ENCODE measurements at places on chromosomes 2 and 18. TPM values are rescaled to one million over a fixed set of nuclear protein-coding genes. Genes with fewer than 3 reads are reported as not detected.

The PLEKHH2 gene
- polyA plus RNA-seq: 3.0 TPM

The ASB18 gene
- not detected for polyA plus RNA-seq

The TRABD2A gene
- 1.4 TPM for polyA plus RNA-seq

The PCARE gene
- polyA plus RNA-seq: 0.03 TPM

The UGT1A8 gene
- polyA plus RNA-seq: 0.05 TPM

The CXCR4 gene
- 84.3 TPM for polyA plus RNA-seq

The ELOA2 gene
- polyA plus RNA-seq: not detected

The VSNL1 gene
- 13.0 TPM for polyA plus RNA-seq

The ETAA1 gene
- 15.6 TPM for polyA plus RNA-seq

The ALPI gene
- polyA plus RNA-seq: not detected

The RAB11FIP5 gene
- polyA plus RNA-seq: 9.6 TPM

The FAP gene
- polyA plus RNA-seq: 1.4 TPM

The CAPN14 gene
- polyA plus RNA-seq: 0.16 TPM

The PRSS56 gene
- 0.07 TPM for polyA plus RNA-seq

The DDX1 gene
- polyA plus RNA-seq: 122 TPM

The SULT1C4 gene
- 0.80 TPM for polyA plus RNA-seq

The IL36A gene
- not detected for polyA plus RNA-seq

The YIPF4 gene
- polyA plus RNA-seq: 26.5 TPM

The TPO gene
- polyA plus RNA-seq: 0.08 TPM

The TTC39C gene
- polyA plus RNA-seq: 31.2 TPM

The SLC35F5 gene
- polyA plus RNA-seq: 22.5 TPM
